Mucosa of gallbladder (tissue), 1 donor: ENCODE measurements at places on chromosomes 4 and X.

DNA sequence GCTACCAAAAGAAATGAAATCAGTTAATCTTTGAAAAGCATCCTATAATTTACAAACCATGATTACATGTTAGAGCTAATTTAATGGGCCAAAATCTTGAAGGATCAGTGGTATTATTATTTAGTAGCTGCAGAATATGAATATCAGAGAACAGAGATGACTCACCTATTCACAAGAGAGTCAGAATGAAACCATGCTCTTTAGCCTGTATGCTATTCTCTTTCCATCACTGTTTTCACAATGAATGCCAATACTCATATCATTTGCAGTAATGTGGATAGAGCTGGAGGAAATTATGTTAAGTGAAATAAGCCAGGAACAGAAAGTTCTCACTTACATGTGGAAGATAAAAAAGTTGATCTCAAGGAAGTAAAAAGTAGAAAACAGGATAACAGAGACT lies 414.1 kb downstream of the CENPC start:
- no peak for DNase-seq

DNA sequence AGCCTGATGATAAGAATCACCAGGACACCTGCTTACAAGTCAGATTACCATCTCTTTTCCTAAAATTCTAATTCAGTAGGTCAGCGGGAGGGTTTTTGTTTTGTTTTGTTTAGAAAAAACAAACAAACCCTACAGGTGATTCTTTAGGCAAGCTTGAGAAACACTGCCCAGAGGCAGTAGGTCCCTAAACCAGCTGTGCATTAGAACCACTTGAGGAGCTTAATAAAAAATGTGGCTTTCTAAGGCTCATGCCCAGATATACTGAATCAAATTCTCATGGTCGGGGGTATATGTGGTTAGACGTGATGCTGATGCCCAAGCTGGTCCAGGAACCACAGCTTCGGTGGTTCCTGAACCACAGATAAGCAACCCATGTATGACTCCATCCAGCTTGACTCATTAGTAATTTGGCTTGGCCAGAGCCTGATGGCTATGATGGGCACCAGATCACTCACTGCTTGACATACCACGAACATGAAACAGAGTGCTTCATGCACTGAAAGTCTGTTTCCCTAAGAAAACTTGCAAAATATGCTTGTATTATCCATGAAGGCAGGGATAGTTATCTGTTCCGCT lies 338.1 kb upstream of the F9 start:
- no peak for DNase-seq

GRCh38 chrX:19602866-19603622 lies 87.7 kb upstream of the MAP3K15 start:
- DNase-seq: no peak

- DNase-seq: no peak
Measured at GRCh38 chrX:45935408-45935807, 609.8 kb downstream of the ZNF674 start.

GRCh38 chr4:74996996-74997395 lies 64.1 kb downstream of the PARM1 start:
- no peak for DNase-seq

GRCh38 chrX:100373673-100374072 lies 36.4 kb downstream of the PCDH19 start:
- DNase-seq: no peak

DNA sequence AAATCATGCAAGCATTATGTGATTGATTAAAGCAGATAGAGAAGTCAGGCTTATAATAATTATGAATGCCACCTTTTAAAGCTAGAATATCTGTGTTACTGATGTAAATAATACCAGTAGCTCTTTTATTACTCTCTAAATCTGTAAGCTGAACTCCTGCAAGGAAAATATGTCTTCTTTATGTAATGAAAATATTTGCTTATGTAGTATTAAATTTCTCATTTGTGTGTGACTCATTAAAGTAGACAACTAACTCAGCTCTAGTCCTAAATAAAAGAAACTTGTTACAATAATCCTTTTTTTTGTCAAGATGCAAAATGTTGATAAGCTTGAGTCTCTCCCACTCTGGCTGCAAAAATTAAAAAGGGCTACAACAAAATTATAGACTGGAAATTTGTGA lies 137.7 kb upstream of the FAT1 start:
- no peak for DNase-seq

DNA sequence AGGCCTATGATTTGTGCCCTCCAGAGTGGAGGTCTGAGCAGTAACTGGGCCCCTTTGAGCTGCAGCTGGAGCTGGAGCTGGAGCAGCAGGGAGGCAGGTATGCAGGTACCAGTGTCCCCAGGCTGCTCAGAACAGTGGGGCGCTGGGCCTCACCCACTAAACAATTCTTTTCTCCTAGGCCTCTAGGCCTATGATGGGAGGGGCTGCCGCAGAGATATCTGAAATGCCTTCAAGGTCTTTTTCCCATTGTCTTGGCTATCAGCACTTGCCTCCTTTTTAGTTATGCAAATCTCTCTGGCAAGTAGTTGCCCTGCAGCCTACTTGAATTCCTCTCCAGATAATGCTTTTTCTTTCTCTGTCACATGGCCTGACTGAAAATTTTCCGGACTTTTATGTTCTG lies 79.7 kb upstream of the OTUD4 start:
- DNase-seq: no peak

DNA sequence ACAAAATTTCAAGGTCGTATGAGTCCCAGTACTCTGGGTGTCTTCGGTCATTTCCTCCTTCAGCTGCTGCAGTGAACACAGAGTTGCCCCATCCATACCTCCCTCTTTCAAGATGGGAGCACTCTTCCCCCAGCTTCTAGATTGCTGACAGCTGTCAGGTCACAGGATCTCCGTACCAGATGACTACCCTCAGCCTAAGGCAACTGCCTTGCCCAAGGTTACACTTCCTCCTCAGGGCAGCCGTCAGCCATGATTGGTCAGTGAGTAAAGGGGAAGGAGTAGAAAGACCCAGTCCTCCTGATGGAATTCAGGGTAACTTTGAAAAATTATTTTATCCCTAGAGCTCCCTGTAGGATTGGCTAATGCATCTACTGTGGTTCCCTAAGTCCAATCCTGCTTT lies 81.6 kb downstream of the NAF1 start:
- DNase-seq: no peak

DNA sequence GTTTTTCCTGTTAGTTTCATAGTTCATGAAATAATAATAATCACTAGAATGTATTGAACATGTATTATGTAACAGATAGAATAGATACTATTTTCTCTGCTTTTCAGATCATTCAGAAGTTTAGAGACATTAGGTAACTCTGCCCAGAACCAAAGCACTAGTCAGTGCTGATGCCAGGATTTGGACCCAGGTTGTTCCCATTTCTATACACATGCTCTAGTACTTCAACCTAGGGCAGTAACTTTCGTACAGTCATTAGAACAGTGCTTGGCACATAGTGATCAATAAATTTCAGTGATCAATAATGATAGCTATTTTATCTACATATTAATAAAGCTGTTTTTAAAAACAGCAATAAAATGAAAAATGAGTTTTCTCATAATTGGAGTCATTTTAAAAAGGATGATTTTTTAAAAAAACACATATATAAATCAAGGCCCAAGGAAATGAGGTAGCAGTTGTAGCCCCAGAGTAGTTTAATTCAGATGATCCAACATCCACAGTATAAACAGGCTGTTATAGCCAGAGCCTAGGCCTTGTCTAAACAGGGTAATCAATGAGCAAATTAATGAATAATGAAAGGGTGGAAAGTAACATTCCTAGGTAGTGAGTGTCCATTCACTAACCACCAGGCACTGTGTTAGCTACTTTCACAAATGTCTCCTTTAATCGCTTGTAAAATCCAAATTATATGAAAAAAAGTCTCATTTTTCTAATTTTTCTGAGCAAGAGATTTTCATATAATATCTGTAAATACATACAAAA lies 25.6 kb downstream of the TXK start:
- no peak for DNase-seq

GRCh38 chr4:159222043-159222552 lies 119.2 kb downstream of the RAPGEF2 start:
- DNase-seq: no peak

- DNase-seq: no peak
Measured at GRCh38 chr4:140092094-140092851, 61.7 kb downstream of the MAML3 start.

GRCh38 chrX:26286836-26287235 lies 70.9 kb downstream of the MAGEB5 start:
- DNase-seq: no peak

DNA sequence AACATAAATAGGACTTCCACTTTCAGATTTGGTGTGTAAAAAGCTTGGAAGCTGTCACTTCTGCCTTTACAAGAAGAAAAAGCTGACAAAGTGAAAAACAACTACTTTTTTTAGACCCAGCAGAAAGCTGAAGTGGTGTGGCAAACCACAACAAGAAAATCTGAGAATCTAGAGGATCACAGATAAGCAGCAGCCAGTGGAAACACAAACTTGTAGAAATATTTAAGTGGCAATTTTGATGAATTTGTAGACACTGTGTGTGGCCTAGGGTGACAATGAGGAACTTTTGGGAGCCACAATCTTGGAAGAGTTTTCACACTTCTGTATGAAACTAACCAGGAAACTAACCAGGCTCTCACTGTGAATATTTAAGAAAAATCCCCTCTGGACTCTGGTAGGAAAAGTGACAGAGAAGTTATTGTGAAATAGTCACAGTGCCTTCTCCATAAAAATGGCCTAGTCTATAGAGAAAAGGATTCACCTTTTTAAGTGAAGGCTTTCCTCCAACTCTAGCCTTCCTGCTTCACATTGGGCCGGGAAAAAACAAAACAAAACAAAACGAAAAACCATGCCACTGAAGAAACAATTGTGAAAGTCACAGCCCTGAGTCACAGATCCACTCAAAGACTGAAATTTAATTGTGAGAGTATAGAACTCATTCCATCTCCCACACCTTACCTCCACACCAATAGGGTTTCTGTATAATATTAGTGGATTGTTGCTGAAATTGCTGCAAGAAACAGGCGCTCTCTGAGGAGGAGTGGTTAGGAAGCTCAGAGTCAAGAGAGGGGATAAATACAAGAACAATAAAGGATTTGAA lies 26.7 kb upstream of the GUCY1A1 start:
- no peak for DNase-seq

DNA sequence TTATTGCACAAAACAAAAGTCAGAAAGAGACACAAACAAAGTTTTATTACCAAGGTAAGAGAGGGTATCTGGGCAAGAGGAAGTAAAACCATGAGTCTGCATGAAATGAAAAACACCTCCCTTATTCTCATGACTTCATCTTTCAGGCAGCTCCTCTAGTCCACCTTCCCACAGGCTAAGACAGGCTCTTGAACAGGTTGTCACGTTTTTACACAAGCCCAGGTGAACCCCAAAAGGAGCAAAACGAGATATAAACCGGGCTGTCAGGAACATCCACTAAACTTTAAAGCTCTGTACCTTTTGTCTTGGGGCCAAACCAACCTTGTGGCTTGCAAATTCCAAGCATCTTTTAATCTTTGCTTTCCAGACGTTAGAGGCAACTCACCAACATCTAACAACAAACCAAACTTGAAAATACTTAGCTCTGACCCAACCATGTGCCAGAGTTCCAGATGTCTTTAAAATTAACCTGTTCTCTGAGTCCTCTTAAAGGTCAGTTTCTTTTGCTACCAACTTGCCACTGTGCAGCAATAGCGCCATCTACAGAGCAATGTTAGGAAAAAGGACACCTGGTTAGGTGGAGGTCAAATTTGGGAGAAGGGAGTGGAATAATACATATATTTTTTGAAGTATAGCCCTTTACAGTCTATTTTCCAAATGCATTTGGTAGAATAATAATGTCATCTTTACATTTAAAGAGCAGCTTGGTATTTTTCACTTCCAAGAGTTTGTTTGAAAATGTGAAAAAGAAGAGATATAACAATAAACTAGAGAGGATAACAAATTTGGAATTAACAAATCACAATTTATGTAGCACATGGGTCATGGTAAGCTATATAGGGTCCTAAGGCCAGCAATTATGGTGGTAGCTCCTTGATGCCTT lies 73.1 kb downstream of the QRFPR start:
- peak; percentile 20 for DNase-seq

GRCh38 chr4:182141061-182141460 lies 102.1 kb upstream of the TENM3 start:
- no peak for DNase-seq

GRCh38 chr4:7302781-7303404 lies 110.6 kb downstream of the SORCS2 start:
- no peak for DNase-seq

GRCh38 chr4:151676301-151676700 lies 84.5 kb downstream of the GATB start:
- no peak for DNase-seq

DNA sequence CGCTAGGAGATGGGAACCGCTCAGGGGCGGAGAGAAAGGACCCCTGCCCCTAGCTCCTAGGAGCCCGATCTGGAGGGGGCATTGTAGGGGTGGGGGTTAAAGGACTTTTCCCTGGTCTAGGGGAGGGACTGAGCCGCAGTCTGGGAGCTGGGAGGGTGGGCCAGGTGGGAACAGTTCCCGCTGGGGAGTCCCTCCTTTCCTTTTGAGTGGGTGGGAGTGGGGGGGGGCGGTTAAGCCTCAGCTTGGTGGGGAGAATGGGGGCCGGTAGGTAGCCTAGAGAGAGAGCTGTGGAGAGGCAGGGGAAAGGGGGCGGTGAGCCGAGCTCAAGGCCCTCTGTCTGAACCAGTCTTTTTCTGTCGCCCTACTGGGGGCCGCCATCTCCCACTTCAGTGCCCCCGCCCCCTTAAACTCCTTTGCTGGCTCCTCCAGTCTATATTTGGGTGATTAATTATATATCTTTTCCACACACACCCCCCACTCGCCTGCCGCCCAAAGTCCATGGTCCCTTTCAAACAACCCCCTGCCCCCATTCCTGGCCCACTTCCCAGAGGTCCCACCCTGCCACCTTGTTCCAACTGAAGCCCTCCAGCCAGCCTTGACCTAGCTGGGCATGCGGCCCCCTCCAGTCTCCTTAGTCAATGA lies 822 bp downstream of the ZNF275 start:
- no peak for DNase-seq

DNA sequence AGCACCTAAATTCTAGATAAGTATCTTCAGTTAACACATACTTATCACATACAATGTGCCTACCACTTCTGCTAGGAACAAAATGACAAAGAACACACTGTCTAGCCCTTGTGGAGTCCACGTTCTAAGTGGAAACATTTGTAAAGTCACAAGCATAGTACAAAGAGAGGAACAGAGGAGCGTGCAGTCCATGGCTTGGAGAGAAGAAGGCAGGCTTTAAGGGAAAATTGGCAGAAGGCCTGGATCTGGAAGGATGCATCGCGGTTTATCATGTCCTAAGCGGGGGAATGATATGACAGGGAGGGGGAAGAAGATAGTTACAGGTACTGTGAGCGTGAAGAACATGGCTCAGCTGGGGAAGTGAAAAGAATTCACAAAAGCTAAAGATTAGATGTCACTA lies 218.0 kb downstream of the PRDM5 start:
- DNase-seq: no peak
